Retina (tissue), 1 donor: ENCODE measurements at places on chromosomes 7 and 10.

DNA sequence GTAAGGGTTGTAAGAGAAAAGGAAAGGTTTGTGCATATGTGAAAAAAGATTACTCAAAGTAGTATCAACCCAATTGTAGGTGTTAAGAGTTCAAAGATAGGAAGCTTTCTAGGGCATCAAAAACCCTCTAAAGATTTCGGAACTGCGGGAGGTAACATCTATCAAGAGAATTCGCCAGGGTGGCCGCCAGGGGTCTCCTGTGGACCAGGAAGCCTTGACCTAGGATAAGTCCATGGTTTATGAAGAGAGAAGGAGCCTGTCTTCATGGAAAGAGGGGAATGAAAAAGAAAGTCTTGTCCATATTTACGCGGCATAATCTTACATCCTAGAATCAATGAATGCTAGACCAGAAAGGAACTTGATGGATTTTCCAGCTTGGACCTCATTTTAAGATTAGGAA lies 140.7 kb upstream of the CALCR start:
- peak; percentile 11 for DNase-seq

DNA sequence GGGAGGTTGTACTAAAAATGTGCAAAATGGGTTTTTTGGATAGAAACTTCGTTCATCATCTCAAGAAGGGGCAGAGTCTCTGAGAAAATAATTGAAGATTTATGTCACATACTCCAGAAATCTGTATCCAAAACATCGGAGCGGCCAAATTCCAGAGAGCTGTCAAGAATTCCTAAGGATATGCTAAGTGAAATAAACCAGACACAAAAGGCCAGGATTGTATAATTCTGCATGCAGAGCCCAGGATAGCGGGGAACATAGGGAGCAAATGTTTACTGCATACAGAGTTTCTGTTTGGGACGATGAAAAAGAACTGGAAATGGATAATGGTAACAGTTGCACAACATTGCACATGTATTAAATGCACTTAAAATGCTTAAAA lies 224.2 kb upstream of the AUTS2 start:
- no peak for DNase-seq

DNA sequence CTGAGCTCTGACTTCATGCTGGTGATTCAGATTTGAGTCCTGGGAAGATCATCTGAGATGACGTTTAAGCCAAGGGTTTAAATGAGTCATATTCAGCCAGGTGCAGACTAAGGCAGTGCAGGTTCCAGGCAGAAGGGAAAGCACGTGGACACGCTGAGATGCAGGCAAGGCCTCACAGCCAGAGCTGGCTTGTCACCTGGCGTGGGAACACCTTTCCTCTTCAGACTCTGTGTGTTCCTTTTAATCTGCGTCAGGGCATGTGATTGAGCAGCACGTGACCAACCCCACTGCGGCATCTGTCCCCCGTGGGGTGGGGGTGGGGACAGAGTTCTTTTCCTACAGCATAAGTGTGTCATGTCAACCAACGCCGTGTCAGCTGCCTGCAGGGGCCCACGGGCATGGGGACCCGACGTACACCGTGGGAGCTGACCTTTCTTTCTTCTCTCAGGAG lies 10.7 kb upstream of the IDI2 start:
- DNase-seq = no peak

DNA sequence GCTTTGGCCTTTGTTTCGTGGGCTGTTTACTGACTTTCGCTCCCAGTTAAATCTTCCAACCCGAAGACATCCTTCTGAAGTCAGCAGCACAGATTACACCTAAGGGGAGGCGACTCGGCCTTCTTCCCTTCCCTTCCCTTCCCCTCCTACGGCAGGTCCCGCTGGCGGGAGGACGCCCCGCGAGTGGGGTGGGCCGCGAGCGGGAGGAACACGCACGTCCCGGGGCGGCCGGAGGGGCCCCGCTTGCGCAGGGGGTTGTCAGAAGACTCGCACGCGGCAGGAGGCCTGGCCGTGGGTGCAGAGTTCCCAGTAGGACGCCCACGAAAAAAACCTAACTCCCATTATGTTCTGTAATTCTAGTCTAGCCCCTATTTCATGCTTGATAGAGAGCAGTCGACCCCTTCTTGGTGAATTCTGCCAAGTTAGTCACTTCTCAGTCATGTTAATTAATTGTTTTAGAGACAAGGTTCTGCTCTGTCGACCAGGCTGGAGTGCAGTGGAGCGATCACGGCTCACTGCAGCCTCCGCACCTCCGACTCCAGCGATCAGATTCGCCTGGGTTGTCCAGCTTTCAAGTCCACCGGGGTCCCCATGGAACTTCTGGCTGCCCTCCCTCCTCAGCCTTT lies 19.2 kb upstream of the ZNF32 start:
- DNase-seq = peak; percentile 50

- DNase-seq = peak; percentile 18
Observed at GRCh38 chr7:80721883-80722615, 83.6 kb downstream of the CD36 start.

DNA sequence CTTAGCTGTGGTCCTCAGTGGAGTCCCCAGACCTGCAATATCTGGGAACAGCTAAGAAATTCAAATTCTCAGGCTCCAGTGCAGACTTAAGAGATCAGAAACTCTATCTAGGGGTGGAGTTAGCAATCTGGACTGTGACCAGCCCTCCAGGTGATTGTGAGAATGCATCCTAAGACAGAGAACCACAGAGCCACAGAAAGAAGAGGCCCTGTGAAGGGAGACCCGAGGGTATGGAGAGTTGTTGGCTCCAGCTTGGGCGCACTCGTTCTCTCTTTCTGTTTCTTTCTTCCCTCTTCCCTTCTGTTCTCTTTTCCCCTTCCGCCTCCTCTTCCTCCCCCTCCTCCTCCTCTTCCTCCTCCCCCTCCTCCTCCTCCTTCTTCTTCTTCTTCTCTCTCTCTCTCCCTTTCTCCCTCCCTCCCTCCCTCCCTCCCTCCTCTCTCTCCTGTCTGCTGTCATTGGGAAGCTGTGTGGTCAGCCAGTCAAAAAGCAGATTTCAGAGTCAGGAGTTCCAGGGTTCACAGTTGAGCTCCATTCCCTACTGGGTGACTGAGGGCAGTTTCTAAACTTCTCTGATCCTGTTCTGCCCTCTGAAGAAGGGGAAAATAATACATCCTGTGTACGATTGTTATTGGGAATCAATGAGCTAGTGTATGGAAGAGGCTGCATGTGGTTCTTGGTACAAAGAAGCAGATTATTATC lies 62.1 kb upstream of the STEAP1B start:
- no peak for DNase-seq

DNA sequence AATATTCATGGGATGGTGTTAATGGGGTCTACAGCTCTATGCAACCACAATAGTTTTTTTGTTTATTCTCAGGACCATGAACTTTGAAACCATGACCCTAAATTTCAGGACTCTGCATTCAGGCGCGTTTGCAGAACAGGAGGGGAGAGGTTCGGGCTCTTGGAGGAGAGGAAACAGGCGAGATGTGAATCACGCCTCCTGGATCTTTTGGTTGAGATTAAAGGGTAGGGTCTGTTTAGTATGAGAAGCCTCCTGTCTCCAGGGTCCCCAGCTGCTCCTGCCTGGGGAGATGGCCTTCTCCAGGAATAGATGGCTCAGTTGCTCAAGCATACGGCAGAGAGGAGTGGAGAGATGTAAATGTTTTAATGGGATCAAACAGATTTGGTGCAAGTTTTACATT lies 18.2 kb downstream of the TLL2 start:
- DNase-seq = no peak

DNA sequence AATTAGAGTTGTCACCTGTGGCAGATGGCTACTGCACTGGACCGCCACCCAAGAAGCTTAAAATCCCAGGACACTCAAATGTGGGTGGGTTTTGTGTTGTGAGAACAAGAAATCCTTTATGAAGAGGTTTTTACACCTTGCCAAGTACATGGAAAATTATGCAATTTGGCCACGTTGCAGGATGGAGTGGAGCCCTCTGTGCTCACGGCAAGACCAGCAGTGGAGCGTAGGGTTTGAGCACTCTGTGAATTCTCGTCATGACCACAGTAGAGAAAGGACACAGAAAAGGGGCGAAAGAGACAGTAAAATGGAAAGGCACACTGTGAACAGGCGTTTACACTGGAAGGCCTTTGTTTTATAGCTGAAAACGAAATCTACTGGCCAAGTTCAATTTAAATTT lies 222.6 kb downstream of the ADARB2 start:
- DNase-seq = no peak

DNA sequence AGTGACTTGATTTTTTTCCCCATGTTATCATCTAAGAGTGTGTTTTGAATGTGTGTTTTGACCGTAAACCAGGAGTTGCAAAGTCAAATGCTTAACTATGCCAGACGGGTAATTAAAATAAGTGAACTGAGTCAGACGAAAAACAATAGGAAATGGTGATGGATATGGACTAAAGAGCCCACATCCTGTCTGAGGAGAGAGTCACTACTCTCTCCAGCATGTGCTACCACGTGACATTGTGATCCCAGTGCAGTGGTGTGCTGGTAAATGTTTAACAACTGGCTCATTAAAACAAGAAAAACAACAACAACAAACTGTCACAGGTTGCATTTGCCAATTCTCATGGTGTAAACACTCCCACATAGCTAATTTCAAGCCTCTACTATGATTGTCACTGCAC lies 164.3 kb downstream of the SUGCT start:
- no peak for DNase-seq

GRCh38 chr7:17374654-17375053 lies 76.2 kb downstream of the AHR start:
- no peak for DNase-seq

GRCh38 chr7:5670183-5670935 lies 111.1 kb downstream of the RNF216 start:
- DNase-seq = no peak

DNA sequence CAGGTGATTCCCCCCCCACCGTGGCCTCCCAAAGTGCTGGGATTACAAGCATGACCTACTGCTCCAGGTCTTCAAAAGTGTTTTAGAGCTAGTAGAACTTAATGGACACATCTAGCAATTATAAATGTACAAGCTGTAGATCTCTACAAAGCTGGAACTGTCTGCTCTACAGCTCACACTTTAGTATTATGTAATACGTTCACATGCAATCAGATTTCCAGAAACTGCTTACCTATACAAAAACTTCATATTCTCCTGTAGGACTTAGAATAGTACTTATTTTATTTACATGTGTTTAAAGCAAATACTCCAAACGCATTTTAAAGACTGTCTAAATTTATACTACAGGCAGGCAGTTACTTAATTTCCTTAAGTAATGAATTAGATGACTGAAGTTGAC lies 39.2 kb upstream of the ASL start:
- DNase-seq = no peak

- DNase-seq = no peak
Observed at GRCh38 chr10:3324612-3325038, 152.0 kb upstream of the PITRM1 start.

DNA sequence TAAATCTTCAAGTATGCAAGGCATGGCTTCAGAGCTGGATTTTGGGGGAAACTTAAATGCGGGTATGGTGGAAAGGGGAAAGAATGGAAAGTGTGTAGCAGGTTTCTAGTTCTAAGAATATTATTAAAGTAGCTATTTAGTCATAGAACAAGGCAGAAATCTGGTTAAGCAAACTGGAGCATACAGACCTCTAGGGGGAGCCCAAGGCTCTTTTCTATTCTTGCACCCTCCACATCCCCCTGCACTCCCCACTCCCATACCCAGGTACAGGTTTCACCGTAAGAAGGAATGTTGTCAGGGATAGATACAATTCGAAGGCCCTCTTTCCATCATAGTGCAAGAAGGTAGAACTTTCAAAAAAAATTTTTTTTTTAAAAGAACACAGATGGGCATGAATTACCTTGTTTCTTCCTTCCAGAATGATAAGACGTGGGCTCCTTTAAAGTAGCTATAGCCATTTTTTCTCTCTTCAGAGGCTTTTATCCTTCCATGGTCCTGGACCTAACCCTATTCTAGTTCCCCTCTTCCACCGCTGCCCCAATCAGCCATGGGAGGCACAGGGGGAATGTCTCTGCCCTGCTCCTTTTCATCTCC lies 41.5 kb upstream of the SMIM30 start:
- peak; percentile 20 for DNase-seq

DNA sequence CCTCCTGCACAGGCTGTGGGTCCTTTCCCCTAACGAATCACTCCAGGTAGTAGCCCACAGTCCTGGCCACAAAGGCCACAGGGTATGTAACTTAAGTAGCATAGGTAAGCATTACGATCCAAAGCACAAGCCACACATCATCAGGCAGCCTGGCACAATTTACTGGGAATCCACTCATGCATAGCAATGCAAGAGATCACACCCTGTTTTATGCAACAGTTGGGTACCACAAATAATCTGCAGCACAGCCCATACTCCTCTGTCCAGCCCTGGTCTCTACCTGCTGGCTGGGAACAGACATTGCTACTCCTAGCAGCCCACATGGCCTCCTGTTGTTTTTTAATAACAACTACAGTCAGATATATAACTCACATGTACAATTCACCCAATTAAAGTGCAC lies 34.3 kb downstream of the SRPK2 start:
- DNase-seq = no peak

DNA sequence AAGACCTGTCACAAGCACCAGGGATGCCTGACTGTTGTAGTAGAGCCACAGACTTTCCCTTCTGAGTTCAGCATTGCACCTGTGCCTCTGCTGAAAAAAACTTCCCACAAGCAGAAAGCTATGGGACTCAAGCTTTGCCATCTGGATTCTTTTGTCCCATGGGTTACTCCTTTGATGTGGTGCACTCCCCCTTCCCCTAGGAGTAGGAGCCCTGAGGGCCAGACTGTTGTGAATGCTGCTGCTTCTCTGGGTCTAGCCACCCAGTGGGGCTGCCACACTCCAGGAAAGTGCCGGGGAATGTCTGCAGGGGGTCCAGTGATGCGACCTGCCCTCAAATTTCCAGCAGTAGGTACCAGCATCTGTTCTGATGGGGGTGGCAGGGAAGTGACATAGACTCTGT lies 11.7 kb downstream of the CASP7 start:
- no peak for DNase-seq

DNA sequence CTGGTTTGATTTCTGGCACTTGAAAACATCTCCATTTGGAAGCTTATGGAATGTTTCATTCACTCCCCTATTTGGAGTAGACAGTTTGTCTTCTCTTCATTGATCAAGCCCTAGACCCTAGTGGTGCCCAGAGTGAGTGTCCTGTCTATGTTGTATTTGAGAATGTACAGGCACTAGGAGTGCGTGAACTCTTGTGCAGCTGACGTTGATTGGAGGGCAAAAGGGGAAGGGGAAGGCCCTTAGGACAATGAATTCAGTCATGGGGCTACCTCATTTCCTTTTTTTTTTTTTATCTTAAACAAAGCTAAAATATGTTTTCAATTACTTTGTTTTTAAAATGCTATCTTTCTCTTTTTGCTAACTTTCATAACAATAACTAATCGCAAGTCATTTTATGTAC lies 66.5 kb downstream of the ADD3 start:
- DNase-seq = no peak

GRCh38 chr7:92343714-92344113 lies 97.9 kb downstream of the ANKIB1 start:
- DNase-seq = no peak

- DNase-seq = no peak
Observed at GRCh38 chr10:21831986-21832820, 171.3 kb downstream of the DNAJC1 start.
